ENCODE measurements at places on chromosomes 4 and X.

- no peak for DNase-seq
Measured at GRCh38 chr4:89307446-89308160, at the start of gene GPRIN3. Gene GPRIN3 (minus strand): TSS chr4:89307800. CDS start chr4:89250110, 57,690 bp downstream.

DNA sequence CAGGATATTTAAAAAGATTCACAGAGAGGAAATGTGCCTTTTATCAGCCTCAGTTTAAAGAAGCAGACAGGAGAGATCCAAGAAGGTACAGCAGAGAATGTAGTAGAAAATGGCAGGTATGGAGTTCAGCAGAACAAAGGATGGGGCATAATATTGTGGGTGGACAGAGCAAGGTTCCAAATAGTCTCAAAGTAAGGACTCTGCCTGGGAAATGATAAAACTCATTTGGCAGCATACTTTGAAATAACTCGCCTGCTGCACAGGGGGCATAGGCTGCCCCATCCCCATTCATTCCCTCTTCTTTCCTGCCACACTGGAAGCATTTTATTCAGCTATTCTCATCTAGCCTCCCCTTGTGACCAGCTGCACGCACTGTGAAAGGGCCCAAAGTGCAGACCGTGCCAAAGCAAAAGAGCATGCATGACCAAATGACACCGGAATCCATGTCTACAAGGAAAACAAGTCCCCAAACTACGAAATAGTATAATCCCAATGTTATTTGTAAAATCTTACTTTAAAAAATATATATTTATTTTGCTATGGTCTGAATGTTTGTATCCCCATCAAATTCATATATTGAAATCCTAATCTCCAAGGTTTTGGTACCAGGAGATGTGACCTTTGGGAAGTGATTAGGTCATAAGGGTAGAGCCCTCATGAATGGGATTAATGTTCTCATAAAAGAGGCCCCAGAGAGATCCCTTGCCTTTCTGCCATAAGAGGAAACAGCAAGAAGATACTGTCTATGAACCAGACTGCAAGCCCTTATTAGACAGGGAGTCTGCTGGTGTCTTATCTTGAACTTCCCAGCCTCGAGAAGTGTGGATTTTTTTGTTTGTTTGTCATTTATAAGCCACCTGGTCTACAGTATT, 77.4 kb upstream of the PRSS48 start:
- no peak for DNase-seq

- no peak for DNase-seq
Measured at GRCh38 chr4:139904406-139904805, 238.8 kb downstream of the MGST2 start.

GRCh38 chrX:39675619-39676018, 422.1 kb downstream of the BCOR start:
- DNase-seq: no peak

GRCh38 chrX:71919886-71920285, 9.2 kb downstream of the NHSL2 start:
- no peak for DNase-seq

GRCh38 chr4:122765692-122766352, 33.3 kb downstream of the BBS12 start:
- no peak for DNase-seq

GRCh38 chrX:84358271-84358670, 144.0 kb downstream of the HDX start:
- no peak for DNase-seq

DNA sequence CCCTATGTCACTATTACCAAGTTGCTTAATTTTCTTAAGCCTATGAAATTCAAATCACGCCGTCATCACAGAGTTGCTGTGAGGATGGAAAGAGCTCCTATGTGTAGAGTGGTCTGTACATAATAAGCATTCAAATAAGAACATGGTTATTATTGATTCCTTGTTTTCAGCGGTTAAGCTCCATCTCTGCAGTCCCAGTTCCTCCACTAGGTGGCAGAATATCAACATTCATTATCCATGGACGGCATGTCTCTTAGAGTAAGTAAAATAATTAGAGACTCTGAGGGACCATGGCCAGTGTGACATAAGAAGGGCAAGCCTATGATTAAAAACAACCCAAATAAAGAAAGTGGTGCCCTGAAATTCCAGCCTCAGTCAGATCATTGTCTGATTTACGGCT, 132.5 kb upstream of the NHS start:
- DNase-seq: no peak

DNA sequence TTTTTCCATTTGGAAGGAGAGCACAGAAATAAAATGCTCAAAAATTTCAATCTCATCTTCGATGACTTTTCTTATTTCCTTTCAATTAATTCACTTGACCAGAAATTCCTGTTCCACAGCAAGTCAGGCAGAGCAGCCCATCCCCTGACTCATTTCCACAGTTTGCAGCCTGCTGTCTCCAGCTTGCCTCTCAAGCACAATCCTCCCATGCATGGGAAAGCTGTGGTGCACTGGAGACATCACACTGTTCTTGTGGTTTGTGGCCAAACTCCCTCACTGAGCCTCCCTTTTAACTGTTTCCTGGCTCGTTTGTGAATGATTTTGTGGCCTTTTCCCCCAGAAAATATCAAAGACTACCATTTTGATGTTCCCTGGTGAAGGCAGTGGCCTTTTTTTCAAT, 114.0 kb upstream of the ENPEP start:
- DNase-seq: no peak

GRCh38 chrX:19736389-19736788, 151.0 kb downstream of the SH3KBP1 start:
- DNase-seq: no peak

DNA sequence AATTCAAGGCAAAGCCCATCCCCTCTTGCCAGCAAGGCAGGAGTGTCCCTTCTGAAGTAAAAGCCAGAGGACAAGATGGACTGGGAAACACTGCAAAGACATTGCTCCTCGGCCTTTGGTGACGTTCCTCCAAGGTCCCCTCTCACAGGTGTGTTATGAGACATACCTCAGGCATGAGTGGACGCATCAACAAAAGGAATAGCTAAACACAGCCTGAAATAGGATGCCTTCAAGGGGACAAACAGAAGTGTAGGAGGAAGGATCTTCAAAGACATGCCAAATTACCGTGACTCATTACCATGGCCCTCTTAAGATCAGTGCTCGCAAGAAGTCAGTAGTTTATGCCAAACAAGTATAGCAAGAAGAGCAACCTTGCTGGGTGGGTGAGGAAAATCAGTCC, 6.0 kb upstream of the IDS start:
- no peak for DNase-seq

DNA sequence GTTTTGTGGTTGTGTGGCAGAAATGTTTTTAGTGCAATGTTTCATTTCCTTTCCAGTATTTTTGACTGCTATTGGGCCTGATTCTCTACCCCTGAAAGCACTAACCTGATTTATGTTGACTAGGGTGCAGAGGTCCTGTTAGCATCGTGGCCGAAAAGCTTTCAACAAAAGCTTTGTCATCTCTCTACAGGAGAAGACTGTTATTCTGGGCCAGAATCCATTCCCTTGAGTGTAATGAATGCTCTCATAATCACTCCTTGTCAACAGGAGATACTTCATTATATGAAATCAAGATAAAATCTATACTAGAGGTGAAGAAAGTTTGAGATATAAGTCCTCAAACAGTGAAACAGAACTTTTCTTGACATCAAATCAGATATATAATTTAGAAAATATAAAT, 195.5 kb downstream of the ZNF330 start:
- DNase-seq: no peak

DNA sequence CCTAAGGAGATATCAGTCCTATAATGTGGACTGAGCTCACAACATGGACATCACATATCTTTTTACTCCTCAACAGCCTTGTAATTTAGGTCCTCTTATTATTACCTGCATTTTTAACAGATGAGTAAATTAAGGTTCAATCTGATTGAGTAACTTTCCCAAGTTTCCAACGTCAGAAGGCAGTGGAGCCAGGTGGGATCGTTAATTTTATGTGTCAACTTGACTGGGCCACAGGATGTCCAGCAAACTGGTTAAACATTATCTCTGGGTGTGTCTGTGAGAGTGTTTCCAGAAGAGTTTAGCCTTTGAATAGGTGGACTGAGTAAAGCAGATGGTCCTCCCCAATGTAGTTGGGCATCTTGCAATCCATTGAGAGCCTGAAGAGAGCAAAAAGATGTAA, 59.0 kb upstream of the SLIT2 start:
- DNase-seq: no peak

DNA sequence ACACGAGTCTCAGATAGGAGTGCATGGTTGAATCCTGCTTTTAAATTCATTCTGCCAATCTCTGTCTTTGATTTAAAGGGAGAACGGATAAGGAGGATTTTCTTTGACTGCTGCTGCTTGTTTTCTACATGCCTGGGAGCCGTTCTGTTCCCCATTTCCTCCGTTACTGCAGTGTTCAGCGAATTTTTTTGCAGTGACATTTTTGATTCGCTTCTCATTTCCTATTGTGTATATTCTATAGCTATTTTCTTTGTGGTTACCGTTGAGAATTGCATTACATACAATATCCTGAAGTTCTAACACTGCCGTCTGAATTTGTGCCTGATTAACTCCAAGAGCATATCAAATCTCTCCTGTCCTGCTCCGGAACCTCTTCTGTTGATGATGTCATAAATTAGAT, 14.8 kb upstream of the MAEA start:
- DNase-seq: no peak

- no peak for DNase-seq
Measured at GRCh38 chr4:183554346-183554686, 49.5 kb downstream of the ING2 start.

- no peak for DNase-seq
Measured at GRCh38 chr4:26862381-26862915, 1.8 kb downstream of the STIM2 start.

- no peak for DNase-seq
Measured at GRCh38 chrX:144388738-144389137, 504.9 kb downstream of the UBE2NL start.

GRCh38 chr4:67809502-67809901, 55.3 kb upstream of the GNRHR start:
- no peak for DNase-seq

DNA sequence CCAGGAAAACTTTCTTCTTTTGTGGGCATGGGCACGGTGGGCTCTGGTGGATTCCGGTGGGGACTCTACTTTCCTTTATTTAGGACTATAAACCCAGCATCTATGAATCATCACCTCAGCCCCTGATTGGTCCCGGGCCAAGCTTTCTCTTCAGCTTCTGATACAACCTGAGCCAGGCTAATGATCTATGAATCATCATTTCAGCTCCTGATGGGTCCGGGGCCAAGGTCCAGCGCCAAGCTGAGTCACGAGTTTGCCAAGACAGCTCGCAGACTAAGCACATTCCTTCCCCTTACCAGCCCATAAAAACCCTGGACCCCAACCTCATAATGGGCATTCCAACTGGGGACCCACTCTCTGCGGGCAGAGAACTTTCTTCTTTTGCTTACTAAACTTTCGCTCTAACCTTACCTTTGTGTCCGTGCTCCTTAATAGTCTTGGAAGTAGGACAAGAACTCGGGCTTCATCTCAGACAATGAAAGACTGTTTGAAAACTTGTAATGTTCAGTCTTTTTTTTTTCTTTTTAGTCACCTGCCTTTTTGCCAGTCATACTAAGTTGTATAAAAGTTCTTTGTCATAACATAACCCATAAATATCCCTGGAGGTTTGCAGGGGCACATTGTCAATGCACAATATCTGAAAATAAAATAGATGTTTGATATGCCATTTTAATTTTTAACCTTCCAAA, 904.9 kb upstream of the EPHA5 start:
- no peak for DNase-seq

DNA sequence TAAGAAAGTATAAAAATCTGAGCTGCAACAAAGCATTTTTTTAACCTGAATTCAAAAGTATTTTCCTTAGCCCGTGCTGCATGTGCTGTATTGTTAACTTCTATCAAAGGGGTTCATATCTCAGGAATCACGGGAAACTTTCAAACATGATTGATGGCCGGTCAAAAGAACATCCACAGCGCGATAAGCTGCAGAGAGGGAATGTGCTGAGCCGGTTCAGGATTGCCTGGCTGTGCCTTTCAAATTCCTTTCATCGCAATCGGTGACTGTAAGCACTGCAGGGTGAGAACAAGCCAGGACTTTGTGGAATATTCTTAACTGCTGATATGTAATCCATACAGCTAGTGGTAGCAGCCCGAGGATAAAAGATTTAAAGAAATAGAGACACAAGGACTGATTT, 210.9 kb upstream of the NOCT start:
- DNase-seq: no peak

DNA sequence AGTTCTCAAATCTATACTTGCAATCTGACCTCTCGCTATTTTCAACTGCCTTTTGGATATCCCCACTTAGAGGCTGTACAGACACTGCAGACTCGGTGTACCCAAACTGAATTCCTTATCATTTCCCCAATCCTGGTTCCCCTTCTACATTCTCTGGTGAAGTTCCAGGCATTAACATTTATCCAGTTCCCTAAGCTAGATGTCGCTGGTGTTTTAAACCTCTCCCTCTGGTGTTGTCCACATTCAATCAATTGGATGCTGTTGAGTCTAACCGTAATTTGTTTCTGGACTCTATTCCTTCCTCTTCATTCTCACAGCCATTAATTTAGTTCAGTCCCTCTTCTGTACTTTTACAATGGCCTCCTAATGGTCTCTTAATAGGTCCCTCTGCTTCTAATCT, 7.2 kb upstream of the STK26 start:
- DNase-seq: no peak

DNA sequence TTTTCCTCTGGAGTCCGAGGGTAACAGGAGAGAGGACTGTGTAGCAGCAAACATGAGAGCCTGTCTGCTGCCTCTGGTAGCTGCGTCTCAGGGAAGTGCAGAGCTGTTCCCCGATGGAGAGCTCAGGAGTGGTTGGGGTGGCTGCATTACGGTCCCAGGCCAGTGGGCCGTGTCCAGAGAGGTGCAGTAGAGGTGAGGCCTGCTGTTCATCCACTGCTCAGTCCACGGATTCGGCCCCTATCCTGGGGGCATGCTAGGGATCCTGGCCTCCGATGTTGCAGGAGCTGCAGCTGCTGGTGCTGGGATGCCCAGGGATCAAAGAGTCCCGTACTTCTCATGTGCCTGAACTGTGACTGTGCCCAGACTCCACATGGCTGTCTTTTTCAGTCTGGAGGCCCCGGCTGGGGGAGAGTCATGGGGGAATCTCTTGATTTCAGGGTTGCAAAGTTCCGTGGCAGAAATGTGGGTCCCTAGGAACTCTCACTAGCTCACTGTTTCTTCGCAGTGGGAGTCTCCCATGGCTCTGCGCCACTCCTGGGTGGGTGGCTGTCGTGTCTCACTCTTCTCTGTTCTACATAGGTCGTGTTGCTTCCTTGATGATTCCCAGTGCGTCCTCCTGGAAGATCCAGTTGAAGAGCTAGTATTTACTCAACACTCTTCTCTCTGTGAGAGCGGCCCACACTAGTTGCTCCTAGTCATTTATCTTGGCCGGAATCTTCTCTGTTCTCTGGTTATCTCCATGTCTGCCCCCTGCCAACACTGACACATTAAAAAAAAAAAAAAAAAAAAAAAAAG, 109.5 kb upstream of the CENPE start:
- DNase-seq: no peak

GRCh38 chrX:78506248-78506647, 152.9 kb downstream of the RTL3 start:
- no peak for DNase-seq

GRCh38 chr4:167475951-167476350, 241.7 kb upstream of the SPOCK3 start:
- no peak for DNase-seq

Data from iPS DF 19.7 (cell line).